ENCODE measurements at places on chromosomes 1 and 21.

DNA sequence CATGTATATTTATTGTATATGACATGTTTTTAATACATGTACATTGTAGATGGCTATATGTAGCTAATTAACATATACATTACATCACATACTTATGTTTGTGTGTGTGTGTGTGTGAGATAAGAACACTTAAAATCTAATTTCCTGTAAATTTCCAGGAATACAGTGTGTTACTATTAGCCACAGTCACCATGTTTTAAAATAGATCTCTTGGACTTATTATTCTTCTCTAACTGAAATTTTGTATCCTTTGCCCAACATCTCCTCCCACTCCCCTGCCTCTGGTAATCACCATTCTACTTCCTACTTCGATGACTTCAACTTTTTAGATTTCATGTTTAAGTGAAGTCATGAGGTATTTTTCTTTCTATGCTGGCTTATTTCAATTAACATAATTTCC lies 64.8 kb downstream of the FCRL5 start:
- DNase-seq, result no peak

- DNase-seq, result no peak
These were observed 2.3 kb downstream of the SPEN start for GRCh38 chr1:15849775-15850324.

DNA sequence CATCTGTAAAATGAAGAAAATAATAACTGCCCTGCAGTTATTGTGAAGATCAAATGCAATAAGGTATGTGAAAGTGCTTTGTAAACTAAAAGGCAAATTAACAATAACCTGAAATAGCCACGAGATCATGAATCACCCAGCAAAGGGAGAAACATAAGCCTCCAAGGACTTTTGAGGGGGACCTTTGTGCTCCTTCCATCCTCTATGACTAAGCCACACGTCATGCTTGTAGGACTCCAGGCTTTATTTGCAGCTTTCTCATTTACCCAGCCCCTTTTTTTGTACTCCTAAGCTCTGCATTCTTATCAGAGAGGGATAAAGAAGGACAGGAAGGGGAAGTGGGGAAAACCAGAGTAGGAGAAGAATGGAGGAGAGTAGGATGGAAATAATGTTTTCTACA lies 115.1 kb downstream of the PROX1 start:
- no peak for DNase-seq

GRCh38 chr1:53590531-53591515 lies 131.6 kb downstream of the DMRTB1 start:
- DNase-seq, result no peak

DNA sequence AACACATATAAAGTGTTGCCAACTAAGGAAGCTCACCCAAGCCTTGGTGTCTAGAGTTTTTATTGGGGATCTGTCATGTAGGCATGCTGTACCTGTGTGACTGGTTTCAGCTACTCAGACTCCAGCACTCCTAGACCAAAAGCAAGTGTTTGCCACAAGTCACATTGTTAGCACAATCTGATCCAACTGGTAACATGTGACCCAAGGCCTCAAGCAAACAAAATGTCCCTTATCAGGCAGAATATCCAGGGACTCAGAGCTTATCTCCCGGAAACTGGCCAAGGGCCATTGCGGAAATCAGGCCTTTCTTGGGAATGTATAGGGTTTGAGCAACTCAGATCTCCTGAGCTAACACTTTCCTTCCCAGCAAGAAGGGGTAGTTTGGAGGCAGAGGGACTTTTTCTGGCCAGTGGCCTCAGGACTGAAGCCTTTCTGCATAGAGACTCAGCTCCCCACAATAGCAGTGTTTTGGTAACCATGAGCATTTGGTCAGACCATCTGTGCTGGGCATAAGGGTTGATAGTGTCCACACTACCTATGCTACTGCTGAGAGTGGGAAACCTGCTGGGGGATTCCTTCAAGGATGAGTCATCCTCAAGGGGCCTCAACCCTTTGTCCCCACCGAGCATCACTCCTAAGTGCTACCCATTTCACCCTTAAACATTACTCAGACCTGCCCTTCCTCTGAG lies 29.6 kb downstream of the NHLH2 start:
- no peak for DNase-seq

GRCh38 chr1:11462224-11462923 lies 16.6 kb upstream of the DISP3 start:
- DNase-seq, result no peak

- DNase-seq, result no peak
These were observed 5.1 kb downstream of the MINDY1 start for GRCh38 chr1:151001602-151002001.

- no peak for DNase-seq
These were observed 6.3 kb upstream of the RBBP5 start for GRCh38 chr1:205128050-205128449.

DNA sequence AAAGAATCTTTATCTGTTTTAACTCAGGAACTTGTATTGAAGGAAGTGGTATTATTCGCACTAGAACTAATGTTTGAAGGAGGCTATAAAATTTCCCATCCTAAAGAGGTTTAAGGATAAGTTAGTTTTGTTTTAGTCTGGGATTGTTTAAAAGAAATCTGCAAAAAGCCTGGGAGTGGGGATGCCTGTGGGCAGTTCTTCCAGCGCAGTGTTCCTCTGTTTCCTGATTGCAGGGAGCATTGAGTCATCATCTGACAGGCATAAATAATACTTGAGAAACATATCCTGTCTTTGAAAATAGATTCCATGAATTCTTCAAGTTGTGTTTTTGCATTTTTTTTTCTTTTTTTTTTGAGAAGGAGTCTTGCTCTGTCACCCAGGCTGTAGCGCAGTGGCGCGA lies 350.8 kb upstream of the PTBP2 start:
- no peak for DNase-seq

DNA sequence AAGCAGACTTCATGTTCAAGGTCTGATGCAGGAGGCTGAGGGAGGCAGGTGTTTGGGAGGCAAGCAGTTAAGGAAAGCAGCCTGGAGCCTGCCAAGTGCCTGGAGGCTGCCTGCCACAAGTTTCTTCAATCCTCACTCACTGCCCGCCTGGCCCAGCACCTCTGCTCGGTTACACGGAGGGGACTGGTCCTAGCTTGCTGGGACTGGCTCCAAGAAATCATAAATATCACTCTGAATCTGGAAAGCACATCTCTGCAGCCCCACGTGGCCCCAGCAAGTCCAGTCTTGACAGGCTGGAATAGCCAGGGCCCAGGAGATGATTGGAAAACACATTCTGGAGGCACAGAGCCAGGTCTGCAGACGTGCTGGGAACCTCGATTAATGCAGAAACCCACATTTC lies 83.9 kb downstream of the BCAR3 start:
- no peak for DNase-seq

- no peak for DNase-seq
These were observed 169.4 kb downstream of the GALNT2 start for GRCh38 chr1:230236301-230237008.

GRCh38 chr1:242468784-242469183 lies 55.7 kb downstream of the PLD5 start:
- DNase-seq, result no peak

DNA sequence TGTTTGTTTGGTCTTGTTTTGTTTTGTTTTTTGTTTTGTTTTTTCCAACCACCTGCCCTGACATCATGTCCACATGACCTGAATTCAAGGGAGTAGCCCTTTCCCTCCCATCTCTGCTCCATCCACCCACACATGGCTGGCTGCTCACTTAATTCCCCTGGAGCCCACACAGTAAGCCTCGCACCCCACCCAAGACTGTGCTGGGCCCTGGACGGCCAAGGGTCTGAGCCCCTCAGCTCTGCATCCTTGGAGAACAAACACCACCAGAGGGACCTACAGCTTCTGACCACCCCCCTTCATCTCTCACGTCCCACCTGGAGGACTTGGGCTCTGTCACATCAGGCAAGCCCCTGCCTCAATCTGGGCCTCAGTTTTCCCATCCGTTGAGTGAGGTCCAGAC lies 39.1 kb downstream of the MATN1 start:
- no peak for DNase-seq

All from GM20000 (cell line).